Brain (organoid and tissue), 16 donors: ENCODE measurements at places on chromosomes 13 and 19.

GRCh38 chr19:16897856-16898161, 9.0 kb downstream of the F2RL3 start:
- DNase-seq, result no peak

- no peak for DNase-seq
These were observed 82.3 kb downstream of the RNASEH2B start for GRCh38 chr13:50991579-50992521.

DNA sequence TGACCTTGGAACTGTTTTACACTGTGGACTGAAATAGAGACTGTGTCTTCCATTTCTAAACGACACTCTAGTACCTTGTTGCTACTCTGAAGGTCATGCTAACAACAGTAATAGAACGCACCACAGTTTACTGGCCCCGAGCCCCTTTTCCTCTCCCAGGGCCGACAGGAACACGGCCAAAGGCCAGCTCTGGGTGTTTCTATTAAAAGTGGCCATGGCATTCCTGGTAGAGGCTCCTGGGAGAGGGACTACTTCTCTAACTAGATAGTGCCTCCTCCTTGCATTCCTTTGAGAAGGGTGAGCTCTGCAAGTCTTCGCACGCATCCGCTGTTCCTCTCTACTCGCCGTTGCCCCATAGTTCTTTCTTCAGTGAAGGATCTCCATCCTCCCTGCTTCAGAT, 18.7 kb upstream of the SIAH3 start:
- no peak for DNase-seq

DNA sequence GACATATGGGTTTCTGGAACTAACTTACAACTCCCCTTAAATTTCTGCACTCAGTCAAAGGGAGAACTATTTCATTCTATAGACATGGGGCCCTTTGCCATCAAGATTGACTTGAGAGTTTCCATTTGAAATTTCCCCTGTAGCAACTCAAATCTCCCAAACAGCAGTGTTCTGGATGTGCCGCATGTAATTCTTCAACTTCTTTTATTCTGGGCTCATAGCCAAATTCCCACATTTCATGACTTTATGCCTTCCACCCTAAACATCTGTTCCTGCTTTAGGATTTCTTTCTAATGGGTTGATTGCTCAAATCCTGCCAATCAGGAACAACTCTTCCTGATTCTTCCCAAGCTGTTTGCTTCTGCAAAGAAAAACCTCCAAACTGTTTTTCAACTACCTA, 336.0 kb downstream of the TBC1D4 start:
- no peak for DNase-seq

DNA sequence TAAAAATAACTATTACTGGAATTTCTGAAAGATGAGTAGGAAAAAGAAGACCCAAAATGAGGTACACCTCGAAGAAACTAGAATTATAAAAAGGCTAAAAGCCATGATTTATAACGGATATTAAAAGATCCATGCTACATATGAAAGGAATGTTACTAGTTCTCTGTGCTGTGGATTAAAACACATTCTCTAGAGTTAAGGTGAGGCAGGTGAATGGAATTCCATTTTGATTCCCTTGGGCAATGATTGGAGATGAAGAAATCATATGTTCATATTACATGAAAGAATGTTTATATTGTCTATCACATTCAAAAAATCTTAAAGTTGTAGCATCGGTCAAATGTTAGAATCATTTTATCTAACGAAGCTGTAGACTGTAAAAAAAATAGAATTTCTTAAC, 783.7 kb downstream of the PCDH9 start:
- no peak for DNase-seq

GRCh38 chr13:79736356-79736755, 255.4 kb downstream of the NDFIP2 start:
- no peak for DNase-seq

DNA sequence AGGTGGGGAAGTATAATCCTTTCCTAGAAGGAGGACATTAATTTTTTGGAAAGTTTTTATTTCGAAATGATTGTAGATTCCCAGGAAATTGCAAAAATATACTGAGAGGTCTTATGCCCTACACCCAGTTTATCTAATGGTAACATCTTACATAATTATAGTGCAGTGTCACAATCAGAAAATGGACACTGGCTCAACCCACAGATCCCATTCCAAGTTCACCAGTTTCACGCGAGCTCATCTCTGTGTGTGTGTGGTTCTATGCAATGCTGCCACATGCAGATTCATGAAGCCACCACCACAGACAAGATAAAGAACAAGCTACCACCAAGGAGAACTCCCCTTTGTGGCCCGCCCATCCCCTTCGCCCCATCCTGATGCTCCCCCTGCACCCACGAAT, 24.4 kb downstream of the IL17D start:
- DNase-seq, result no peak

- no peak for DNase-seq
These were observed 7.7 kb downstream of the ZNF563 start for GRCh38 chr19:12325690-12326089.

GRCh38 chr19:43957891-43958290, 6.9 kb downstream of the ZNF221 start:
- DNase-seq, result no peak

DNA sequence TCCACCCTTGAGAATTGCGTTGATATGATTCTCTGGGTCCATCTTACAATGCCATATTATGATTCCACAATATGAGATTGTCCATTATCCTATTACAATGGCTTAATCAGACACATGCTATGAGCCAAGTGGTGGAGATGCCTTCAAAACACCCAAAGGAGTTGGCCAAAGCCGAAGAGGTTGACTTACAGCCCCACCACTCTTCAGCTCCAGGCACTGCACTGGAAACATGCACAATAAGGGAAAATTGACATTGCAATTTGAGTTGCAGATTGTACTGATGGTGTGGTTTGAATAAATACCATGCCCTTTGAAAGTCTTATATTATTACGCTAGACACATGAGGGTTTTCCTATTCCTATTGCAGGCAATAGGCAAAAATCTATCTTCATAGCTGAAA, 75.4 kb upstream of the TNFSF11 start:
- no peak for DNase-seq

DNA sequence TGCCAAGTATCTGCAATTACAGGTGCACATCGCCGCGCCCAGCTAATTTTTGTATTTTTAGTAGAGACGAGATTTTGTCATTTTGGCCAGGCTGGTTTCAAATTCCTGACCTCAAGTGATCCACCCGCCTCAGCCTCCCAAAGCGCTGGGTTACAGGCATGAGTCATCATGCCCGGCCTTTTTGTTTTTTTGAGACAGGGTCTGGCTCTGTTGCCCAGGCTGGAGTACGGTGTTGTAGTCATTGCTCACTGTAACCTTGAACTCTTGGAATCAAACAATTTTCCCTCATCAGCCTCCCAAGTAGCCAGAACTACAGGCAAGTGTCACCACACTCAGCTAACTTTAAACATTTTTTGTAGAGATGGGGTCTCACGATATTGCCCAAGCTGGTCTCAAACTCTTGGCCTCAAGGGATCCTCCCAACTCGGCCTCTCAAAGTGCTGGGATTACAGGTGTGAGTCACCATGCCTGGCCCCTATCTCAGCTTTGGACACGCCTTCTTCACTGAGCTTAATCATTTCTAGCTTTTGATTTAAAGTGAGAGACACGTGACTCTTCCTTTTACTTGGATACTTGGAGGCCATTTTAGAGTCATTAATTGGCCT, 4.0 kb upstream of the IRGC start:
- DNase-seq, result no peak

DNA sequence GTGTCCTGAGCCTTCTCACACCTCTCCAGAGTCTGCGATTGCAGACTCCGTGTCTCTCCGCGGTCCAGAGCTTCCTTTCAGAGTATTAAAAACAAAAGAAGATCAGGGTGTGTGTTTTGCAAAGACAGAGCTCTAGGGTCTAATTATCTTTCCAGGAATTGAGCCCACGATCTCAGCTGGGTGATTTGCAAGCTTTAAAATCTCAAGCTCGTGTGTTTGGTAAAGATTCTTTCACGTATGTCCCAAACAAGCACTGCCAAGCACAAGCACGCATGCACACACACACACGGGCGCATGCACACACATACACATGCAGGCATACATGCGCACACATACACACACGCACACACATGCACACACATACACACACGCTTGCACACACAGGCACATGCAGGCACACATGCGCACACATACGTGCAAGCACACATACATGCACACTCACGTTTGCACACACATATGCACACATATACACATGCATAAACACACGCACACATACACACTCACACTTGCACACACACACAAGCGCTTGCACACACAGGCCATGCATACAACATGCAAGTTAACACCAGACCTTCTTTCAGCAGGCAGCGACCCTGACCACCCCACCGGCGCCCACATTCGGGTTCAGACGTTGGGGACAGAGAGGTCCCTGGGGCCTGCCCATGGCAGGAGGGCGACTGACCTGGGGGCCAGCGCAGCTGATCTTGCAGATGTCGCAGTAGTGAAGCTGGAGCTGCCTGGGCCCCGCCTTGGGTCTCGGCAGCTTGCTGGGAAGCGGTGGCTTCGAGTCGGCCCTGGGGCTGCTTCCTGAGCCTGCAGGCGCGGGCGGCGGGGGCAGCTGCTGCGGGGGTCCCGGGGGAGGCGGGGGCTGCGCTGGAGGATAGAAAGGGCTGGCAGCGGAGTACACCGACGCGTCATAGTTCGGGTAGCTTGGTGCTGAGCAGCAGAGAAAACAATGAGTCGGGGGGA, 37.9 kb downstream of the ZFR2 start:
- DNase-seq, result peak; percentile 27

GRCh38 chr13:94400874-94401273, 78.6 kb downstream of the DCT start:
- DNase-seq, result no peak
